ENCODE measurements at places on chromosomes 11 and 22. TPM values are rescaled to one million over a fixed set of nuclear protein-coding genes. Genes with fewer than 3 reads are reported as not detected.

DNA sequence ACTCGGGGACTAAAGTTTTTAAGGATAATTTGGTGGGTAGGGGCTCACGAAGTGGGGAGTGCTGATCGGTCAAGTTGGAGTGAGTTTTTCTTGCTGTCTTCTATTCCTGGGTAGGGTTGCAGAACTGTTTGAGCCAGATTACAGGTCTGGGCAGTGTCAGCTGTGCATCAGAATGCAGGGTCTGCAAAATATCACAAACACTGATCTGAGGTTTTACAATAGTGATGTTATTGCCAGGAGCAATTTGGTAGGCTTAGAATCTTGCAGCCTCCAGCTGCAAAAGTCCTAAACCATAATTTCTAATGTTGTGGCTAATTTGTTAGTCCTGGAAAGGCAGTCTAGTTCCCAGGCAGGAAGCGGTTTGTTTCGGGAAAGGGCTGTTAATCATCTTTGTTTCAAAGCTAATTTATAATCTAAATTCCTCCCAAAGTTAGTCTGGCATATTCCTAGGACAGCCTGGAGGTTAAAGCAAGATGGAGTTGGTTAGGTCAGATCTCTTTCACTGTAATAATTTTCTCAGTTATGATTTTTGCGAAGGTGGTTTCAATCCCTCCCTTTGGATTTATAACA lies 39.7 kb upstream of the CALCA start:
- no peak for DNase-seq

GRCh38 chr11:66969584-66970225 lies 5.4 kb upstream of the C11orf86 start:
- no peak for DNase-seq

GRCh38 chr22:49363526-49364230 lies 464.0 kb downstream of the BRD1 start:
- no peak for DNase-seq

DNA sequence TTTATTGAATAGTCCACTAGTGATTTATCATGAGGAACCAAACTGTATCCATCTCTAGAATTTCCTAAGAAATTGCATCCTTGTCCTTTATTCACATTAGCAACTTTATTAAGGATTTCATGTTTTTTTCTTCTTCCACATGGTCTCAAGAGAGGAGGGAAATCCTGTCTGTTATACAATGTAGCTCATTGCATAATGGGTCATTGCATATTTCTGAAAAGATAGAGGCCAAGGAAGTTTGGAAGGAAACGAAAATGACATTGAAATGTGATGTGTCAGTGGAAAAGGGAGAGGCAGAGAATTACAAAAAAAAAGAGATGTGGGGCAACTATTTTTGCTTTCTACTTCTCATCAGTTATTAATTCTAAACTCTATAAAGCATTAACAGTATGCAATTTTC lies 353.1 kb downstream of the METTL15 start:
- no peak for DNase-seq

DNA sequence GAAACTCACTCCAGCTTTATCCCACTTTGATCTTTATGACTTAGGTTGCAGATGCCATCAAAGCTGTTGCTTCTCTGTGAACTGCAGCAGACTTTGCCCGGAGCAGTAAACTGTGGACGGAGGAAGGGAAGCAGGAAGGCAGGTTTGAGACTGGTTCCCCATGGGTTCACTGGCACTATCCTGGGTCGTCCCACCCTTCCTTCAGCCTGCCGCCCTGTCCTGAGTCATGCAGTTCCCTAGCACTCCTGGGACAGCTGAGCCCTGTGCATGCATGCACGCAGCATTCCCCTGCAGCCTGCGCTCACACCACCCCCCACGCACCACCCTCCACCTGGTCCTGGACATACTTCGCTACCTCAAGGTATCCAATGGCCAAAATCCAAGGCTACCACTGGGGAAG lies 23.5 kb upstream of the P2RY2 start:
- DNase-seq, result no peak

GRCh38 chr11:3614742-3615171 lies 27.0 kb downstream of the ART5 start:
- peak; percentile 30 for DNase-seq

The CRYBB3 gene
- total RNA-seq, result not detected

All from activated B cell treated with CpG ODN at 0.5 μM for 24 hours (primary cell).